Stimulated activated CD8-positive, alpha-beta memory T cell treated with anti-CD3 and anti-CD28 coated beads, Interleukin-12 subunit alpha, Interleukin-12 subunit beta, amount 100 ng/mL, for 4 hours (primary cell): ENCODE measurements at places on chromosomes 2 and 18.

DNA sequence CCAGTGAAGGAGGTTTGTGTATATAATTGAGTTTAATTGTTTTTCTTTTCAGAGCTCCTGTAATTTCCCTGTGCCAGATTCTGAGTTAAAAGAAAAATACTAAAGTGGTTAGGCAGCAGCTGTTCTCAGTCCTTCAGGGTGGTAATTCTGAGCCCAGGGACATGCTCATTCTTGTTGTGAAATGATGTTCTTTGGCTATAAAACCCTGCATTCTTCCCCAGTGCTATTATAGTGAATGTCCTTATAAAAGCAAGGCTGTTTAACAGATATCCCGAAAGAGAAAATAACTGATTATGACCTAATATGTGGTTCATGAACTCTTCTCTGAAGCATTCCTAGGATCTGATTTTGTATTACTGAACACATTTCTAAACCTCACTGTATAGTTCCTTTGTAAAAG, 34.0 kb downstream of the ADAM23 start:
- no peak for DNase-seq

- DNase-seq = no peak
Measured at GRCh38 chr2:54259413-54260240, 3.6 kb upstream of the TSPYL6 start.

GRCh38 chr2:102154946-102155702, 12.6 kb downstream of the IL1R1 start:
- DNase-seq = no peak

DNA sequence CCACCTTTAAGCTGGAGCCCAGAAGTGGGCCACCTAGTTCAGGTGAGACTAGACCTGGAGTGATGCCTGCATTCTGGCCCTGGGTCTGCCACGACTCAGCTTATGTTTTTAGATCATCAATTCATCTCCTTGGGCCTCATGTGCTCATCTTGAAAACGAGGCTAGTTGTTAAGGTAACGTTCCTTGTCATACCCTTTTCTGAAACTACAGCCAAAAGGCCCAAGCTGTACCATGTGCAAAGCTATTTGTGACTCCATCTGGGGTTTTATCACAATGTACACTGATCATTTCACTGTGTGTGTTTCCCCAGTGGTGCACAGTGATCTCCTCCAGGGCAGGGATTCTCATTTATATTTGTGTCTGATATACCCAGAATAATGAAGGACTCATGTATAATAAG, 138.4 kb upstream of the COPS8 start:
- DNase-seq = no peak

- no peak for DNase-seq
Measured at GRCh38 chr2:122194546-122194945, 439.1 kb downstream of the TSN start.

- DNase-seq = no peak
Measured at GRCh38 chr2:216589791-216590190, 43.4 kb upstream of the IGFBP2 start.

DNA sequence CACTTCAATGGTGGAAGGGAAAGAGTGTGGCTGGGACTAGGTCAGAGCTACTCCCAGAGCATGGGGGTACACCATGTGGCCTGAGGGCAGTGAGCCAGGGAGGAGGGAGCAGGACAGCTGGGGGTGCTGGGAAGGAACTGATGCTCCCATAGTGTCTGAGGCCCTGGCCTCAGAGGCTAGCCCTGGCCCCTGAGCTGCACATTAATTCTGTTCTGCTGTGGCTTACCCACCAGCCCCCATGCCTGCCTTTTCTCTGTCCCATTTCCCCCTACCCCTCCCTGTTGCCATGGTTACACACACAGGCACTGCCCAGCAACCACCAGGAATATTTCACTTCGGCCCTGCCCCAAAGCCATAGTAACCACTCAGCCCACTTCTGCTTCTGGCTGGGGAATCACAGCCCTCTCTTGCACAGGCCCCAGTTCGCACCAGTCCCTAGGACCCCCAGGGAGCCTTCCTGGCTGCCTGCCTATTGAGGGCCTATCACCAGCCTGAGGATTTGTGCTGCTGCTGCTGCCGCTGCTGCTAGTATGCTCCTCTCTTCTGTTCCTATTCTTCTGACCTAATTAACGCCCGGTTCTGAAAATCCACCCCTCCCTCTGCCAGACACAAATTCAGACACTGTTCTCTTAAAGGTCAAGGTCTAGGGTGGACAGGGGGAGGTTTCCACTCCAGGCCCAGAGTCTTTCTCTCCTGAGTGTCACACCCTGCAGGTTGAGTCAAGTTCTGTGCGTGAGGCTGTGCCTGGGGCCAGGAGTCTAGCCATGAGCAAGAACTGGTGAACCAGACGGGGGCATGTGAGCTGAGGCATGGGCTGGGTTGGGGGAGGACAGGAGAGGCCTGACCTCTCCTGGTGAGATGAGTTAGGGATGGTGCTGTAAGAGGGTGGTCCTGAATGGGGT, 87.1 kb upstream of the MCFD2 start:
- no peak for DNase-seq

- DNase-seq = no peak
Measured at GRCh38 chr18:1296237-1296636, 391.6 kb downstream of the ADCYAP1 start.

DNA sequence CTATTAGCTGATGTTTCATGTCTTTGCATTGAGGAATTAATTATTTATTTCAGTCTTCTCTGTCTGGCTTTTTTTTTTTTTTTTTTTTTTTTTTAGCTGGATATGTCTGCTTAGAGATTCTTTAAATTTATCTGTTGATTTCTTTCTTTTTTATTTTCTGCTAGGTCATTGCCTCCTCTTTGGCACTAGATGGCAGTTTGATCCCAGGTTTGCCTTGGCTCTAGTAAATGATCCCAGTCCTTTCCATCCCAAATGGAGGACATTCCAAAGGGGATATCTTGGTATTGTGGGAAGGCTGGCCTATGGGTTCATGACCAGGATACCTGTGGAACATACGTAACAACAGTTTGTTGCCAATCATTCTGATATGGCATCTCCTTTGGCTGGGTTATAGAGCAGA, 339.5 kb upstream of the GCFC2 start:
- no peak for DNase-seq

DNA sequence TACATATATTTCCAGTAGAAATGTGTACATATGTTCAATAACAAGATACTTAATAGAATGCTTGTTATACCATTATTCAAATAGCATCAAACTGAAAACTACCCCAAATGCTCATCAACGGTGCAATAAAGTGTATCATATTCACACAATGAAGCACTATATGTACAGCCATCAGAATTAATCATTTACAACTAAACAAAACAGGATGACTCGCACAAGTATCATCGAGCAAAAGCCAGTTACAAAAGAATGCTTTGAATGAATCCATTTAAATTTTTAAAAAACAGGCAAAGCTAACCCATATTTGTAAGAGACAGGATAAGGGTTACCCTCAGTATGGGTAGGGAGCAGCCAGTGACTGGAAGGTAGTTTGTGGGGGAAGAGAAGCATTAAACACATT, 132.8 kb upstream of the PDE1A start:
- DNase-seq = no peak

DNA sequence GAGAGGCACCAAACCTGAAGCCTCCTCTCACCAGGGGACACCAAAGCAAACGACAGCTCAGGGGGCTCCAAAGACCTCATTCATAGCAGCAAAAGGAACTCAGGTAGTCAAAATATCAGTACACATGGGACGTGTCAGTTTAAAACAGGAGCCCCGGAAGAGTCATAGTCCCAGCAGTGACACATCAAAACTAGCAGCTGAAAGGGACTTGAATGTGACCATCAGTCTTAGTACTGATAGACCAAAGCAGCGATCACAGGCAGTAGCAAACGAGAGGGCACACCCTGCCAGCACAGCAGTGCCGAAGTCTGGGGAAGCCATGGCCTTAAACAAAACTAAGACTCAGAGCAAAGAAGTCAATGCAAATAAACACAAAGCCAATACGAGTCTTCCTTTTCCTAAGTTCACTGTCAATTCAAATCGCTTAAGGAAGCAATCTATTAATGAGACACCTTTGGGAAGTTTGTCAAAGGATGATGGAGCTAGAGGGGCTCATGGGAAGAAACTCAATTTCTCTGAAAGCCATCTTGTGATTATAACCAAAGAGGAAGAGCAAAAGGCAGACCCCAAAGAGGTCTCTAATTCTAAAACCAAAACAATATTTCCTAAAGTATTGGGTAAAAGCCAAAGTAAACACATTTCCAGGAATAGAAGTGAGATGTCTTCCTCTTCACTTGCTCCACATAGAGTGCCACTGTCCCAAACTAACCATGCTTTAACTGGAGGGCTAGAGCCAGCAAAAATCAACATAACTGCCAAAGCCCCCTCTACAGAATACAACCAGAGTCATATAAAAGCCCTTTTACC, 1.2 kb downstream of the GALNT5 start:
- DNase-seq = no peak

DNA sequence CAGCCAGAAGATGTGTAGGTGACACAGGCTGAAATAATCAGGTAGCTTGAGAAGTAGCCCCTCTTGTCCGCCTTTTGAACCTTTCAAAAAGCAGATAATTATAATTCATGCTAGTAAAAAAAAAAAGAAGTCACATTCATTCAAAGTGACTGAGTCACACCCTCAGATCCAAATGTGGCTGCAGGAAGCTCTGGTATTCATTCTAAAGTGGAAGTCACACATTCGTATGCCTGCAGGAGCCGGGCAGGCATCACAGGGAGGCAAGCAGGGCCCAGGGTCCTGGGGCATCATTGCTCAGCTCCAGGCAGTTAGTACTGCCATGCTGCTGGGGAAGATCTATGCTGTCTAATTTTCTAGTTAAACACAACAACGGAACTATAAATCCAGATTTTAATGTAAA, 21.7 kb upstream of the RAB11FIP5 start:
- DNase-seq = no peak

GRCh38 chr2:144378551-144378950, 141.4 kb downstream of the ZEB2 start:
- DNase-seq = no peak

DNA sequence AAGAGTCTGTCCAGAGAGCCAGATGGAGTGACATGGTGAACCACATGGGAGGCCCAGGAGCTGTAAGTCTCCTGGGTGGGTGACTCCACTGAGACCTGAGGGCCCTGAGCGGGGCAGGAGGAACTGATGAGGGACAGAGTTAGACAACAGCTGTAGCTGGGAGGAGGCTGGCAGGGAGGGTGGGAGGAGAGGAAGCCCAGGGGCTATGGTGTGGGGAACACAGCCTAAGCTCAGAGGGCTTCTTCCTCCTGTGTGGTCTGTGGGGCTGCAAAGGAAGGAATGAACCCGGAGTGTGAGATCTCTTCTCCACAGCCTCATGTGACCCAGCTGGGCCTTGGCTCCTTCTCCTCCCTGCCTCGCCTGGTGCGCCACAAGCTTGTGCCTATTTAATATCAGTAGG, 395.6 kb upstream of the HS6ST1 start:
- DNase-seq = no peak

DNA sequence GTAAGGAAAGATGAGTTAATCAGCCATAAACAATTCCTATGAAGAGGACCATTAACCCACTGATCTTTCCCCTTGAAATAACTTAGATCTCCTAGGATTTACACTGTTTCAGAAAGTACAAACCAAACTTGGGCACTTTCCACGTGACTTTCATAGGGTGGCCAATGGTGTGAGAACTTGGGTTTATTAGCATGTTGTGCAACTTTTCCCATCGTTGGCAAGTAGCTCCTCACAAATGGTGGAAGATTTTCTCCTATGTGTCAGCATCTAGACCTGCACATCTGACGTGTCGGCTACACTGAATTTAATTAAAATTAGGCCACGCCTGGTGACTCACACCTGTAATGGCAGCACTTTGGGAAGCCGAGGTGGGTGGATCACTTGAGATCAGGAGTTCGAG, 116.3 kb downstream of the GALNT1 start:
- DNase-seq = no peak

DNA sequence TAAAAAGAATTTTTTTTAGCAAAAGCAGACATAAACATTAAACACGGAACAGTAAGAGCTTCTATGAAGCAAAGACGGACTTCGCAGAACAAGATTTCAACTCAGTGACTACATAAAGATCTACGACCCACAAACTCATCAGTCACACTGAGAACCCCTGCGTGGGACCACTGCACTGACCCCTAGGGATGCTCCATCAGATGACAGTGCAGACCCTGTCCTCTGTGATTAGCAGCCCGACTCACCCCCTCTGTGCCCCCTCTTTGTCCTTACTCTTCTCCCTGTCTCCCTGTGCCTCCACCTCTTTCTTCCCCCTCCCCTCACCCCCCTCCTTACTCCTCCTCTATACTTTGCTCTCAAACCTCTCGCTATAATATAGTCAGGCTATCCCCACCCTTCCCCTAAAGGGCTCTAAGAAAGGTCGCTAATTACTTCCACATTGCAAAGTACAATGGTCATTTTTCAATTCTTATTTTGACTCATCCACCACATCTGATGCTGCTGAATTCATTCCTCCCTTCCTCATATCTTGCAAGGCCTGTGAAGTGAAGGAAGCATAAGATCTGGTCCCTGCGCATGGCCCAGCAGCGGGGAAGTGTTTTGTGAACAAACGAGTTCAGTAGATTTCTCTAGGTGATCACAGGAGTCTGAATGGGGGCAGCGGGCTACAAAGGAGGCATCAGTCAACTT, 89.3 kb downstream of the CABYR start:
- no peak for DNase-seq

GRCh38 chr2:113784823-113785744, 28.6 kb upstream of the SLC35F5 start:
- DNase-seq = no peak

DNA sequence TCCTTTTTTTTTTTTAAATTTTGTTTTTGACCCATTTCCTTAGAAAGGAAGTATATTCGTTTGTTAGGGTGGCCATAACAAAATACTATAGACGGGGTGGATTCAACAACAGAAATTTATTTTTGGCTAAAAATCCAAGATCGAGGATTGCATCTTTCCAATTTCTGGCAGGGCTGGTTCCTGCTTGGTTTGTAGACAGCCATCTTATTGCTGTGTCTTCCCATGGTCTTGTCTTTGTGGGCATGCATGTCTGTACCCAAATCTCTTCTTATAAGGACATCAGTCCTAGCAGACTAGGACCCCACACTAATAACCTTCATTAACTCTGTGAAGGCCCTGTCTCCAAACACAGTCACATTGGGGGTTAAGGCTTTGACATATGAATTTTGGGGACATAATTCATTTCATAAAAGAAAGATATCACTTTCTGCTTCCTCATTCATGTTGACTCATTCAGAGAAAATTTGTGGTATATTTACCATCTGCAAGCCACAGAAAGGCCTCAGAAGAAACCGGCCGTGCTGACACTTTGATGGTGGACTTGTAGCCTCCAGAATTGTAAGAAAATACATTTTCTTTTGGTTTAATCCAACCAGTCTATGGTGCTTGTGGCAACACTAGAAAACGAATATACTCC, 262.1 kb downstream of the LPIN1 start:
- DNase-seq = no peak

DNA sequence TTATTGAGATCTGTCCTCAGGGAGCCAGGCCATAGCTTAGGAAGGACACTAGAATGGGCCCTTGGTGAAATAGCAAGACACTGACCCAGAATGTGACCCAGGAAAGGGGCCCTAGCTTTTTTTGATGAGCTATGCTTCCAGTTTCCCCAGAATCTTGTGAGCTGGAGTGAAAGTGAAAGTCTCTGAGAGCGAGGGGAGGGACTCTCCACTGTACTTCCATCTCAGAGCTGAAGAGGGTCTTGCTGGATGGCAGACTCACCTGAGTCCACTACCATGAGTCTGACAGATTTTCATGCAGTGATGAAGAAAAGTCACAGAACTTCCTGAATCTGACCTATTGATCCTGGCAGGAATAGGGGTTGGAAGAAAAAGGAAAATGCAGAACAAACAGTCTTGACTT, 3.1 kb downstream of the ARHGAP25 start:
- DNase-seq = no peak

GRCh38 chr2:235291461-235291860, 202.4 kb upstream of the AGAP1 start:
- no peak for DNase-seq
